ENCODE measurements at places on chromosomes 1 and 21.

GRCh38 chr1:22815421-22816066, 104.9 kb downstream of the EPHB2 start:
- no peak for DNase-seq

DNA sequence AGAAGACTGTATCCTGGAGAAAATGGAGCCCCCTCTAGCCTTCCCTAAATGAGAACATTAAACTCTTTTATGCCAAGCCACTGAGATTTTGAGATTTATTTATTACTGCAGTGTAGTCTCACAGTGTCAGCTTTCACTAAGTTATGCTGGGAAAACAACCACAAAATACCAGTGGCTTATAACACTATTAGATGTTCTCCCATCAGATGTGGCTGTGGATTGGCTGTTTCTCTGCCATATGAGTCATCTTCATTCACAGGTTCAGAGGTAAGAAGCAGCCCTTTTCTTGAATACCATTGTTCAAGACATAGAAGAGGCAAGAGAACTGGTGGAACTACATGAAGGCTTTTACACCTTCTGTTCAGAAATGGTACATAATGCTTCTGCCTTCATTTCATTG, 32.1 kb upstream of the ST6GALNAC5 start:
- DNase-seq, result no peak

DNA sequence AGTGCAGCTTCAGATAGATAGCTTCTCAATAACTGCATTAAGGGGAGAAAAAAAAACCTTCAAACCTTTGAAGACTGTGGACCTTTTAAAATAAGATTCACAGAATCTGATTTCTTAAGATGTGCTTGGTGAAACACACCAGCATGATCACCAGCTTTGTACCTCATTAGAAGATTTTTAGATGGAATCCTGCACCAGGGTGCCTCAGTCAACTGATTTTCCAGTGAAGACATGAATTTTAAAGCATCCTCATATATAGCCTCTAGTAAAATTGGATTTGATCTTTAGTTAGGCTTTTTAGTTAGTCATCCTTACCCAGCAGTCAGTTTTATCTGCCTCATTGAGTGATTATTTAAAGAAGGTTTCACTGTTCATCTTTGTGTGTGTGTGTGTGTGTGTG, 208.6 kb upstream of the DEPDC1 start:
- no peak for DNase-seq

GRCh38 chr1:116569776-116570357, 959 bp downstream of the CD58 start:
- no peak for DNase-seq

- no peak for DNase-seq
Observed at GRCh38 chr1:150804671-150805070, 3.4 kb downstream of the CTSK start.

Measured in vagina (tissue), 2 donors.